IPS DF 6.9 (cell line): ENCODE measurements at places on chromosomes 7 and 10.

GRCh38 chr7:29071203-29071874, 75.0 kb downstream of the CPVL start:
- no peak for DNase-seq

- DNase-seq = no peak
Observed at GRCh38 chr10:133067149-133068105, 20.3 kb upstream of the ADGRA1 start.

DNA sequence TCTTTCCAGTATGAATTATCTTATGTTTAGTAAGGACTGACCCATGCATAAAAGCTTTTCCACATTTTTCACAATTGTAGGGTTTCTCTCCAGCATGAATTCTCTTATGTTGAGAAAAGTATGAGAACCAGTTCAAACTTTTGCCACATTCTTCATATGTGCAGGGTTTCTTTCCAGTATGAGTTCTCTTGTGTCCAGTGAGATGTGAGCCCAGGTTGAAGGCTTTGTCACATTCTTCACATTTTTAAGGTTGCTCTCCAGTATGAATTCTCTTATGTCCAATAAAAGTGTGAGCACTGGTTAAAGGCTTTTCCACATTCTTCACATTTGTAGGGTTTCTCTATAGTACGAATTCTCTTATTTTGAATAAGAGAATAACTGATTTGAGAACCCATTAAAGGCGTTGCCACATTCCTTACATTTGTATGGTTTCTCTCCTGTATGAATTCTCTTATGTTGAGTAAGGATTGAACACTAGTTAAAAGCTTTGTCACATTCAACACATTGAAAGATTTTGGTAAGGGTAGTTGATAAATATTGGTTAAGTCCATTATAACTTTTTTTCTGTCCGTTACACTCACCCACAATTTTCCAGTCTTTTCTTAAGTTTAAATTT, 911.0 kb upstream of the ZNF722 start:
- DNase-seq = no peak

GRCh38 chr10:80477-81105, 31.5 kb upstream of the TUBB8 start:
- DNase-seq = no peak

DNA sequence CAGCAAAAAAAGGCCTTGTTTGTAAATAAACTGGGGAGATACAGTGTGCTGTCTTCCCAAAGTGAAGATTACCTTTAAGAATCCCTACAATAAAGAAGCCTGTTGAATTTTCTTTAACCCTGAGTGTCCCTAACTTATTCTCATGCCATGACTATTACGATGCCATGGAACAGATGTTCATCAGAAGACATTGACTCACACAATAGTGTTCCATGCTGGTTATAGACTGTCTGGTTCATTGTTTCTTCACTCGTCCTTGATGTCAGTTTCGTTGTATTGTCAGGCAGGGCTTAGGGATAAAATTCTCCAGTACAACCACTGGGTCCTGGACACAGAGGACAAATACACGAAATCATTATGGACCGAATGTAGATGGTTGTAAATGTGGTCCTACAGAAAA, 36.2 kb upstream of the BMPER start:
- no peak for DNase-seq

GRCh38 chr7:91566402-91566732, 302.1 kb downstream of the FZD1 start:
- no peak for DNase-seq

DNA sequence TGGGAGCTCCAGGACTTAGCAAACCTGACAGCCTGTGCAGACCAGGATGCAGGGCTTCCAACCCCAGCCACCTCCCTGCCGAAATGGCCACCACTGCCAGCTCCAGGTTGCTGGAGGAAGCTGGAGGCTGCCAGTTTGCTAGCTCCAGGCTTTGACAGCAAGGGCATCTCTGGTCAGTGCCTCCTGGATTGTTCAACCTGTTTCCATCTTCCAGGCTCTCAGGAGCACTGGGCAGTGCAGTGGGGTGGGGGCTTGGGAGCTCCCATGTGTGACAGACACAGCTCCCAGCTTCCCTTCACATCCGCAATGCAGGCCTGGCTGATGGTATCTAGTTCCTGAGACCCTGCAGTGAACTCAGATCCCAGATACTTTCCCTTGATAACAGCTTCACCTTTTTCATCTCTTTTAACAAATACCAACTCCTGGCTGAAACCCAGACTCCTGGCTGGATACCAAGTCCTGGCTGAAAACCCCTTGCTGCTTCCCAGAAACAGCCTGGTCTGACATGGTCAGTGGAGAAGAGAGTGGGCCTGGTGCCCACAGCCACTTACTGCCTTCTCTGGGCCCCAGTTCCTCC, 20.8 kb upstream of the RET start:
- DNase-seq = no peak

GRCh38 chr10:11434324-11434723, 177.1 kb downstream of the USP6NL start:
- no peak for DNase-seq

DNA sequence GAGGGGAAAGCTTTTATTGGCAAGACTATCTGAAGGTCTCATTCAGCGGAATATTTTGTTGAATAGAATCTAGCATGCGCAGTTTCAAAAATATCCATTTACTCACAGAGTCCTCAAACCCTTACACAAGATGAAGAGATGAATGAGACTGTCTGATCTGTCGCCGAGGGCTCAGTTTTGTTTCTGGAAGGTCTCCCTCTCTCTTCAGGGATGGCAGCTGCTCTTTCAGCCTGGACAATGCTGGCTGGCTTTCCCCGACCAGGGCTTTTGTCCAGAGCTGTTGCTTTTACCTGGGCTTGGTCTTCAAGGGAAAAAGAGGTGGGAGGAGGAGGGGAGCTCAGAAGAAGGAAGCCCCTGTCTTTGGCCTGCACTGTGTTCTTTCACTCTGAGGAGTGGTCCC, 81.9 kb upstream of the BTBD16 start:
- DNase-seq = no peak

GRCh38 chr7:155864271-155864985, 52.2 kb upstream of the SHH start:
- no peak for DNase-seq

DNA sequence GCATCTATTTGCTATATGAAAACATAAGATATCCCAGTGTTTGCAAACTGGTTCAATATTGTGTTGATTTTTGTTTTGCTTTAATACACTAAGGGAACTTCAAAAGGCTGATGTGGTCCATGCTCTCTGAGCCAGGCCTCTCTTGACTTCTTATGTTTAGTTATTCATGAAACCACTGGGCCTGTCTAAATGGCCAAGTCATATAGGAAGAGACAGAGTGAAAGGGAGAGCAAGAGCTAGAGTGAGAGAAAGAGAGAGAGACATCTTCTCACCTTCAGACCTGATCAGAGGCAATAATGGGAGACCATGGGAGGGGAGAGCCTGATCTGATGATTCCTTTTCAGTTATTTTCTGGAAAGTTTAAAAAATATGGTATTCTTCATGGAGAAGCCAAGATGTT, 6.1 kb upstream of the FAS start:
- no peak for DNase-seq

DNA sequence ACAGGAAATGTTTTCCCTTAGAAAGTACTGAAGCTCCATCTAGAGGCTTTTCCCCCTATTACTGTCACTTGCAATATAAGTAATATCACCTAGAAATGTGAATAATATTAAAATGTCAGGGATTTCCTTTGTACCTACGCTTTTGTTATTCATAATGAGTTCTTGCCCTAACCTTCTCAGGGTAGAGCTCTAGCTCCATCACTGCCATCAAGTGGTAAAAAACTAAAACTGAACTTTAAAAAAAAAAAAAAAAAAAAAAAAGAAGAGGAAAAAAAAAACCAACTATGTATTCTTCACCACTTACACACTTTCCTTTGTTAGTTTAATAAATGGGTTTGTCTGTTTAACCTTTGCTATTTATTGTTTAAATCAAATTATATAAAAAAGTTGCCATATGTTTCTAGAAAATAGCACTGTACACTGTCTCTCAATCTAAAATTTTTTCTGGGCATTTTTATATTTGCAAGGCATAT, 49.9 kb downstream of the DNAJC1 start:
- DNase-seq = no peak

DNA sequence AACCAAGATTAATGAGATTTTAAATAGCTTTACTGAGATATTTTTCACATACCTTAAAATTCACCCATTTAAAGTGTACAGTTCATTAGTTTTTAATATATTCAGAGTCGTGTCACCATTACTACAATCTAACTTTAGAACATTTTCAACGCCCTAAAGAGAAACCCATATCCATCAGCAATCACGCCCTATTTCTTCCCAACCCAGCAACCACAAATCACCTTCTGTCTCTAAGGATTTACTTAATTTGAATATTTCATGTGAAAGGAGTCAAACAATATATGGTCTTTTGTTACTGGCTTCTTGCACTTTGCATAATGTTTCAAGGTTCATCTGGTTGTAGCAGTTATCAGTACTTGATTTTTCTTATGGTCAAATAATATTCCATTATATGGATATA, 25.1 kb upstream of the PDZD8 start:
- DNase-seq = no peak

GRCh38 chr10:34474009-34474376, 341.1 kb downstream of the PARD3 start:
- no peak for DNase-seq

- DNase-seq = no peak
Observed at GRCh38 chr10:29908962-29909361, 150.4 kb downstream of the JCAD start.

GRCh38 chr7:10300577-10300976, 673.1 kb upstream of the PHF14 start:
- no peak for DNase-seq

DNA sequence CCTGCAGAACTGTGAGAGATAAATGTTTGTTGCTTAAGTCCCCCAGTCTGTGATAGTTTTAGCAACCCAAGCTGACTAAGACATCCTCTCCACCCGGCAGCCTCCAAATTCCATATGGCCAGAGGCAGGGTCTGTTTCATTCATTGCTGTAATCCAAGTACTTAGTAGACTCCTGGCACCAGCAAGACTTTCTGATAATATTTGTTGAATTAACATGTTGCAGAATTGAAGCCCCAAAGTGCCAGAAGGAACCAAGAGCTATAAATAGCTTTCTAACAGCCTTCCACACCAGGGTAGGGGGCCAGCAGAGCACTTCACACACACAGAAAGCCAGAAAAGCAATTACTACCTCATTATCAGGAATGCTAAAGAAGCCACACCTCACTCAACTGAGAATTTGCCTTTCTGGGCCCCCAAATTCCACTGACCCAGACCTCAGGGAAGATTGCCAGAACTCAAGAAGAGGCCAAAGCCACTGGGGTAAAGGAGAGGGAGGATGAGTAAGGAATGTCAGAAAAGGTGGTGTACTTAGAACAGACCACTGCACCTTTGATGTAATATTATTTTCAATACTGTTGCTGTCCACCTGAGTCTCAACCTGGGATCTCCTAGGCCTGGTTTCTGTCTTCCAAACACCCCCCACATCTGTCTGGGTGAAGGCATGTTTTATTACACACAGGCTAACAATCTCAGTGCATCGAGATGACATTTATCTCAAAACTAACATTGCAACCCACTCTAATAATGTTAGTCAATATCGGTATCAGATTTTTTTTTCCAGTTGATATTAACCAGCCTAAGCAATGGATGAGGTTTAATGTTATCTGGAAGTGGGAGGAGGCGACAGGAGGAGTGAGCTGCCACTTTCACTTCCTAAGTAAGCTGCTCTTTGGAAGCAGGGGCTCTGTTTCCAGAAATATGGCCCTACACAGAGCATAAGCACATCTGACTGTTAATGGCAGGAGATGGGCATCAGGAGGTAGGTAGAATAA, 5.5 kb downstream of the NOD1 start:
- DNase-seq = no peak

DNA sequence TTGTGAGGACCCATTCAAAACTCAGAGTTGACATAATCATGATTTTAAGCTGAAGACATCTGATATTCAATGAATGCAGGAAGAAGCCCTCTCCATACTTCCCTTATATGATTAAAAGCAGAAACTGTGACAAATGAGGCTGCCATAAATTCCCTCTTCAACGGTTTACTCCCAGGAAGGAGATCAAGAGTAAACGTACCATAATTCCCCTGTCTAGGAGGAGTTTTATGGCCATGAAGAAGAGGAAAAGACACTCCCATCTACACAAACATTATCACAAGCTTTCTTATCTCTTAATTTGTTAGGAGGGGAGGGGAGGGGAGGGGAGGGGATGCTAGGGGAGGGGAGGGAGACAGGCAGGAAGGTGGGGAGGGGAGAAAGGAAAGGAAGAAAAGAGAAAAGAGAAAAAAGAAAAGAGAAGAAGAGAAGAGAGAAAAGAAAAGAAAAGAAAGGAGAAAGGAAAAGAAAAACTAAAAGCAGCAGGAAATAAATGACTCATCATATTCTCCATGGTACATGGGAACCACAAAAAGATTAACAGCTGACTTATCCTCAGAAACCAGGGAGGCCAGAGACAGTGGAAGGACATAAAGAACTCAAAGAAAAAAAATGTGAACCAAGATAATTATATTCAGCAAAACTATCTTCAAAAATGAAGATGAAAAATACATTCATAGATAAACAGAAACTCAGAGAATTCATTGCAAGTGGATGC, 121.6 kb downstream of the ALOX5 start:
- DNase-seq = no peak

GRCh38 chr7:159007996-159008389, 136.7 kb downstream of the VIPR2 start:
- DNase-seq = no peak

DNA sequence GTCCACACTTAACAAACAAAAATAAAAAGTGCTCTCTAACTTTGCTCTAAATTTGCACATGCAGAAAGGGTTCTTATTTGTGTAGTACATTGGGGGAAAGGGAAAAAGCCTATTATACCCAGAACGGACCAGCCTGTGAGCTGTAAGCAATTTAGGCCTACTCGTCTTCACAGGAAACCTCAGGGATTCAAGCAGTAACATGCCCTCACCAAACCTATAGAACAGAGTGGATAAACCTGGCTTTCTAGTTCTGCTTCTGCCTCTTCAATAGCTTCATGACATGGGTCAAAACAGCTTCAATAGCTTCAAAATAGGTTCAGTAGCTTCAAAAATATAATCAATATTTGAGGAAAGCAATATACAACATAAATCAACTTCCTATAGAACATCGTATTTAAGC, 163.7 kb downstream of the ARL4A start:
- DNase-seq = no peak

DNA sequence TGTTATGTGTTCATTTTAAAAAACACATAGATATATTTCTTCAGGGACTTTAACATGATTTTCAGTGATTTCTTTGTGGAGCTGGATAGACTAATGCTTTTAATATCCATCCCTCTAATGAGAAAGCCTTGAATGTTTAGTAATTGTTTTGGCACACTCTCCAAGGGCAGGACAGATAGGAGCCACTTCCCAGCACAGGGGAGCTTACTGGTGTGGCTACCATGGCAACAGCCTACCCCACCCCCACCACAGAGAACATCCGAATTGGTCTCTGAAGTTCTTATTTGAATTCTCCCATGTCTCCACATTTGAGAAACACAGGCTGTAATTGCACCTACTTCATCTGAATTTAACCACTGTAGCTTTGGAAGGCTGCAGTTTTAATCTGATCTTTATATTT, 87.7 kb downstream of the PRKG1 start:
- no peak for DNase-seq

GRCh38 chr7:31107106-31108090, 55.3 kb downstream of the ADCYAP1R1 start:
- DNase-seq = no peak
